Smooth muscle cell of the pulmonary artery (primary cell): ENCODE measurements at places on chromosomes 13 and 19. TPM values are rescaled to one million over a fixed set of nuclear protein-coding genes. Genes with fewer than 3 reads are reported as not detected.

Gene NFIX
- 125 and 151 TPM in 2 replicates for total RNA-seq

Gene ENOX1
- 5.5 and 7.6 TPM in 2 replicates for total RNA-seq

Gene DNAJC15
- total RNA-seq: 13.6 and 16.5 TPM in 2 replicates

Gene GET3
- 61.8 and 67.5 TPM in 2 replicates for total RNA-seq

Gene DDX39A
- 32.0 and 41.0 TPM in 2 replicates for total RNA-seq

Gene CPB2
- not detected in 2 replicates for total RNA-seq

Gene SLC7A10
- not detected in 2 replicates for total RNA-seq

Gene RAB20
- 14.8 and 15.6 TPM in 2 replicates for total RNA-seq

Gene KLK15
- total RNA-seq: not detected in 2 replicates

Gene C19orf44
- total RNA-seq: 3.5 and 4.5 TPM in 2 replicates

Gene SLC39A3
- 24.3 and 33.6 TPM in 2 replicates for total RNA-seq

Gene CASP14
- total RNA-seq: not detected in 2 replicates

Gene C19orf73
- total RNA-seq: 0.26 and 0.36 TPM in 2 replicates

Gene DCLK1
- total RNA-seq: 1.7 and 11.8 TPM in 2 replicates

Gene MATK
- total RNA-seq: 0.13 TPM in 1 of 2 replicates, not detected in the other

Gene SNRPD2
- total RNA-seq: 194 and 211 TPM in 2 replicates

Gene POU2F2
- total RNA-seq: 0.26 and 2.5 TPM in 2 replicates

Gene MAMSTR
- 0.65 and 0.69 TPM in 2 replicates for total RNA-seq

Gene MBD3L5
- total RNA-seq: not detected in 2 replicates

Gene IZUMO2
- total RNA-seq: not detected in 2 replicates
